ENCODE measurements at places on chromosomes 7 and 10.

GRCh38 chr10:100636848-100637553 is 101.3 kb downstream of the HIF1AN start:
- DNase-seq = no peak

- DNase-seq = peak; percentile 33
These were observed 29.5 kb downstream of the LYZL2 start for GRCh38 chr10:30600005-30600404.

DNA sequence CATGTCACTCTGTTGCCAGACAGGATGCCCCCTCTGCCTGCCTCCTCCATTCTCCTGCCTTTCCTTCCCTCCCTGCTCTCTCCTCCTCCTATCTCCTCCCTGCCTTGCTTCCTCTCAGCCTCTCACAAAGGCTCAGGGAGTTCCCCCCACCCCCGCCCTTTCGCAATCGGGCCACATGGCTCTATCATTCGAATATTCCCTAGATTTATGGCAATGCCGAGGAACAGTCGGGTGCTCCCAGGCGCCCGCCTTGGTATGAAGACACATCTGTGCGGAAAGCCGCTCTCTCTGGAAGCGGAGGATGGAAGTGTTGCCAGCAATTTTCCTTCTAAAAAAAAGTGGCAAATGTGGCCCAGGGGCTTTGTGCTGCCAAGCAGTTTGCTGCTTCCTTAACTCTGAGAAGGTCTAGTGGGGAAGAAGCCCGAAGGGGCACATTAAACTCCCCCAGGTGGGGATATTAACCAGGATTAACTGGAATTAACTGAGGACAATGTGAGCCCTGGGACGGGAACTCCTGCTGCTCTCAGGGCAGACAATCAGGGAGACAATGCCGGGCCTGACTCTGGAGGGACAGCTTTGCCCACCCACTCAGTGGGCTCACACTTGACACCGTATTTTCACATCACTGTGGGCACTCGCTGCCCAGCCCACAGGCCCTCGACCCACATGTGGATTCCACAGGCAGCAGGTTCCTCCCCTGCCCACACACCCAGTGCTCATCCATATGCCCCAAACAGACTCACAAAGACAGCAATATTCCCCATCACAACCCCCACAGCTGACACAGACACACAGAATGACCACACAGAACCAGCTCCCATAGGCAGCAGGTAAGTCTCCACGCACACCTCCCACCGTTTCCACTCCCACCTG is 88.4 kb upstream of the SMNDC1 start:
- DNase-seq = no peak

DNA sequence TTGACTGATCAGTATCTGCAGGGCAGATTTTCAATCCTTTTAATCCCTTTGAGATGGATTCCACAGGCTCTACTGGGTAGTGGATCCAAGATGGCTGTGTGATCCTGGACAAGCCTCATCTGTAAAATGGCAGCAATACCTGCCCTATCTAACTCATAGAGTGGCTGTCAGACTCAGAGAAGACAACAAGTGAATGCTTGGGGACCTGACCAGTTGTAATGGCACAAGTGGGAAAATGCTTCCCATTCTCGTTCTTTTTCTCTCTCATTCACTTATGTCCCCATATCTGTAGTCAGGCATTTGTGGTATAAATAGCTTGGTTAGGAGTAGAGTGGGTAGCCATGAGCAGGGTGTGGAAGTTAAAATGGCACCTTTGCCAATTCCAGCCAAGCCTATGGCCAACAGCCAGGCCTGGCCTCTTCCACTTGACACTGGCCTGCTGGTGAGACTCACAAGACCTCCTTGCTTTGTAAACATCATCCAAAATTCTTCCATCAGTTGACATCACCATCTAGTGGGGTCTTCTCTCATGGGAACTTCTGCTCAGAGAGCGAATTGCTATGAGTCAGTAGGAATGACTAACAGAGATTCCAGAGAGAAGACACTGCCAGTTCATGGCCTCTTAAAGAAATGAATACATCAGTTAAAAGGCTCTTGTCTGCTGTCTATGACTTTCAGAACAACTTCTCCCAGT is 150.1 kb downstream of the PLPP4 start:
- DNase-seq = no peak

DNA sequence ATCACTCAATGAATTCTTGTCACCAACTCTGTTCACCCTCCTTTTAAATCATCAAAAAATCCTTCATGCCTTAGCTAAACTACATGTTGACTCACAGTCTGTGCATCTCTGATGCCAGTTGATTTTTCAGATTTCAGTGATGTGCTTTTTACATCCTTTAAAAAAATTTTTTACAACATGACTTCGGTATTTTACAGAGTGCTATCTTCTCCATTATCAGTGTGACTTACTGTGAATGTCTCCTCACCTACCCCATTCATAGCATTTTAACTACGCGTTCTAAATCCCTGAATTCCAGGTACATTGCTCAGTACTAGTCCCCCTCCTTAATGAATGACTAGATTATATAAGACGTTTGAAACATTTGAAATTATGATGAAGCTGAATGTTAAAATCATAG is 98.7 kb downstream of the DNAH11 start:
- DNase-seq = no peak

DNA sequence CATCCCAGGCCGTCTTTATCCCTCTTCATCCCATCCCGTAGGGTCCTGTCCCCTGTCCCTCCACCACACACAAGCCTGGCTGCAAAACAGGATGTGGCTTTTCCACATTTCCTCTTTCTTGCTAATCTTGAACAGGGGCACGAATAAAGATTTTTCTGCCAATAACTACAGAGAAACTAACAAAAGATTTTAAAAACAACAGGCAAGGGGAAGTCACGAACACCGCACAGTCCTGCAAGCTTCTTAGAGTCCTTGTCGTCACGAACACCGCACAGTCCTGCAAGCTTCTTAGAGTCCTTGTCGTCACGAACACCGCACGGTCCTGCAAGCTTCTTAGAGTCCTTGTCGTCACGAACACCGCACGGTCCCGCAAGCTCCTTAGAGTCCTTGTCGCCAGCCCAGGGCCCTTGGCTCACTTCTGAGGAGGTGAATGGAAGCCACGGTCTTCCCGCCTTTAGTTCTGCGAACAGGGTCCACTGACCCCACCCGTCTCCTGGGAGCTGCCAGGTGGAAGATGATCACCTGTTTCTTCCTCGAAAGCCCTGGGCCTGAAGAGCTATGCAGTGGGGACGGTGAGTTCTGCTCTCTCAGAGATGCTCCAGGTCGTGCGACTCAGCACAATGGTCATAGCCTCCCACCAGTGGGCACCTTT is 10.3 kb upstream of the INSIG1 start:
- DNase-seq = no peak

GRCh38 chr7:1050956-1051690 is 6.8 kb downstream of the GPR146 start:
- no peak for DNase-seq

DNA sequence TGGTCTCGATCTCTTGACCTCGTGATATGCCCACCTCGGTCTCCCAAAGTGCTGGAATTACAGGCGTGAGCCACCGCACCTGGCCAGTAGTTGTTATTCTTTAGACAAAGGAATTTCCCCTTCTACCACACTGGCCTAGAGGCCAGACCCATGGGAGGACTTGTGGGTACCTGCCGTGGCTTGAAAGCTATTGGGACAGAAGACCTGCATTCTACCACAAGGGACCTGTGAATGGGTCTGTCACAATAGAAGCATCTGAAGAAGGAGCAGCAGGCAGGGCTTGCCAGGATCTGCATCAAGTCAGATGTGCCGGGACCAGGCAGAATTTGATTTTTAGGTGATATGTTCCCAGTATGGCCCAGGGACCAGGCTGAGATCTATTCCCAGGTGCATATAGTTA is 356.9 kb downstream of the FGFR2 start:
- DNase-seq = no peak

GRCh38 chr7:115299397-115300037 is 377.6 kb downstream of the MDFIC start:
- DNase-seq = no peak

All from Jurkat, Clone E6-1 (cell line).